ENCODE measurements at places on chromosomes 3 and 15.
A peak's percentile ranks its signal among the peaks of the same experiment; 100 is the strongest.

DNA sequence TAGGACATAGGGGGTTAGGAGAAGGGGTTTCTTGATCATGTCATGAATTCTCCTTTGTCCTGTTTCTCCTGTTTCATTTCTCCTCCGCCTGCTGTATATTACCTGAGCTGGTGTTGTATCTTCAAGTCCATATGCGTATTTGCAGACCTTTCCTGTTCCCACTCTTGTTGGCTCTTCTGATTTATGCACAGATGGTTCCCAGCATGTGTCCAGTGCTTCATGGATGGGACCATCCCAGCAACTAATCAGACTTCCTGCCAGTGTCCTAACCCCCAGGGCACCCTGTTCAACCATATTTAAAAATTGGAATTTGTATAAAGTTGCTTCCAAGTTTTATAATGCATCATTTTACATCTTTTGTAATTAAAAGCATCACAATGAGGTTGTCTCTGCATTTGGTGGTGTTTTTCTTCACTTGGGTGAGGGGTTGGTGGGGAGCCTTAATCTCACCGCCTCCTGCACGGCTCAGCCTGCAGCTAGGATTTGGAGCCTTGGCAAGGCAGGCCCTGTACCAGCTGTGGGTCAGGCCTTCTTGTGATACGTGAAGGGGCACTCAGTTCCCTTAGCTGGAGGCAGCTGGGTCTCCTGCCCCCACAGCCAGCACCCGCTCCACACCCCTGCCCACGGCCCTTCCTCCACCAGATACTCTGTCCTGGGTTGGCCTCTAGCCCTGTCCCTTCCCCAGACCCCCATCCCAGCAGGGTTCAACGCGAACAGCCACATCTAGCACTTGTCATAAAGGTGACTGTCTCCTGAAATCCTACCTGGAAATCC is 72.0 kb upstream of the BLM start:
- H3K27me3 ChIP-seq, result no peaks in the 10 kb centered on the region
- H3K4me3 ChIP-seq, result no peak overlapping the region
- peaks cover 9% of the 10 kb centered on the region for H3K36me3 ChIP-seq
- DNase-seq, result no peak
- H3K27ac ChIP-seq, result peak overlapping the region; percentile 10

GRCh38 chr3:98901392-98902350 is at the start of gene DCBLD2:
Gene DCBLD2 (minus strand): TSS chr3:98901695. CDS start chr3:98901326, 369 bp downstream.
- peak within 1 kb of the TSS; percentile 28 for H3K27ac ChIP-seq
- peaks cover 2% of the 10 kb centered on the region for H3K27me3 ChIP-seq
- DNase-seq, result peak; percentile 95
- no peaks in the 10 kb centered on the region for H3K36me3 ChIP-seq
- peaks cover 12% of the 10 kb centered on the region for H3K4me1 ChIP-seq

GRCh38 chr3:11477407-11477911 is 166.3 kb downstream of the VGLL4 start:
- no peak overlapping the region for H3K4me3 ChIP-seq
- peaks cover 3% of the 10 kb centered on the region for H3K36me3 ChIP-seq
- no peaks in the 10 kb centered on the region for H3K27me3 ChIP-seq

DNA sequence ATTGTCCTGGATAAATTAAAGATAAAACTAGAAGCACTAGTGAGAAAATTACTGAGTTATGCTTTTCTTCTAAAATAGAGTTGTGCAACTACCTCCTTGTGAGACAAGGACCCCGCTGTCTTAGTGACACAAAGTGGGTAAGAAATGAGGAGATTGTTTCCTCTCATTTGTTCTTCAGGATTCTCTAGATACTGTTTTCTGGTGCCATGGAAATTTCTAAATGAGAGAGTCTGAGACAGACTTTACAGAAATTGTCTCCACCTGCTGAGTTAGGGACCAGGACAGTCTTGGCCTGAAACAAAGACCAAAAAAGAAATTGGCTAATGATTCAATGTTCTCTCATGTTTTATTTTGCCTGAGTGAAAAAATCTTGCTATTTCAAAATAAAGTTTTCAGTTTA is 427.5 kb downstream of the TUSC7 start:
- H3K4me3 ChIP-seq, result no peak overlapping the region
- H3K36me3 ChIP-seq, result no peaks in the 10 kb centered on the region
- no peaks in the 10 kb centered on the region for H3K27me3 ChIP-seq
- no peak for DNase-seq
- no peaks in the 10 kb centered on the region for H3K4me1 ChIP-seq
- no peak overlapping the region for H3K27ac ChIP-seq

GRCh38 chr3:53180305-53181023 is 19.5 kb downstream of the PRKCD start:
- H3K27me3 ChIP-seq, result no peaks in the 10 kb centered on the region
- H3K4me3 ChIP-seq, result no peak overlapping the region
- H3K4me1 ChIP-seq, result no peaks in the 10 kb centered on the region
- no peak overlapping the region for H3K27ac ChIP-seq
- no peak for DNase-seq

GRCh38 chr3:45164056-45164455 is 17.9 kb upstream of the CDCP1 start:
- no peak overlapping the region for H3K27ac ChIP-seq
- DNase-seq, result no peak
- no peaks in the 10 kb centered on the region for H3K27me3 ChIP-seq
- no peak overlapping the region for H3K4me3 ChIP-seq

DNA sequence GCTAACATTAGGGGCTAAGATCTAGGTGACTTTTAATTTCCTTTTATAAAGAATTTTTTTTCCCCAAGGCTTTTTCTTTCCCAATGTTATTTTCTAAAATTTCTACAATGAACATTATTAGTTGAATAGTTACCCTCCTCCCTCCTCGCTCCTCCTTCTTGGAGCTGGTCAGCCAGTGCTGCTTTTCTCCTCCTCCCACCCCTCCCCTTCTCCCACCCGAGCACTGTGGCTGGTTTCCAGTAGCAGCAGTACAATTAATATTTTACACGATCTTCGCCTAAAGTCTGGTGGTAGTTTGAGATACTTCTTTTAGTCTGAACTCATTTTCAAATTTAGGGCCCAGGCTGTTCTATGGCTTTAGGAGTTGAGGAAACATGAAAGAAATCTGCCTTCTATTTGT is 41.6 kb downstream of the EEFSEC start:
- H3K27ac ChIP-seq, result no peak overlapping the region
- no peak overlapping the region for H3K4me3 ChIP-seq
- H3K36me3 ChIP-seq, result no peaks in the 10 kb centered on the region
- H3K27me3 ChIP-seq, result no peaks in the 10 kb centered on the region
- peaks cover 8% of the 10 kb centered on the region for H3K4me1 ChIP-seq

DNA sequence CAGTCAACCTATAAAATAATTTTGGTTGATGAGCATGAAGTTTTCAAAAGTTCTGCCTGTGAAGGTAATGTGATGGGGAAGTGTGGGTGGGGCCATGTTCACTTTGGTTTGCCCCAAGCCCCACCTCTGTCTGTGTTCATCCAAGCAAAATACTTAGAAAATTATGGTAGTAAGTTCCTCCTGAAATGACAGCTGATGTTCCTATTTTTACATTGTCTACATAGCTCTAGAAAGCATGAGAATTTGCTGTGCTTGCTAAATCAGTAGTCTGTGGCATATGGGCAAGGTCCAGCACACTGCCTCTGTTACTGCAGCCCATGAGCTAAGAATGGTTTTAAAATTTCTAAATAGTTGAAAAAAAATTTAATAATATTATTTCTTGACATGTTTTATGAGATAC is 21.9 kb upstream of the CP start:
- peaks cover 18% of the 10 kb centered on the region for H3K4me1 ChIP-seq
- no peaks in the 10 kb centered on the region for H3K36me3 ChIP-seq
- no peak overlapping the region for H3K4me3 ChIP-seq
- DNase-seq, result no peak
- H3K27ac ChIP-seq, result no peak overlapping the region

DNA sequence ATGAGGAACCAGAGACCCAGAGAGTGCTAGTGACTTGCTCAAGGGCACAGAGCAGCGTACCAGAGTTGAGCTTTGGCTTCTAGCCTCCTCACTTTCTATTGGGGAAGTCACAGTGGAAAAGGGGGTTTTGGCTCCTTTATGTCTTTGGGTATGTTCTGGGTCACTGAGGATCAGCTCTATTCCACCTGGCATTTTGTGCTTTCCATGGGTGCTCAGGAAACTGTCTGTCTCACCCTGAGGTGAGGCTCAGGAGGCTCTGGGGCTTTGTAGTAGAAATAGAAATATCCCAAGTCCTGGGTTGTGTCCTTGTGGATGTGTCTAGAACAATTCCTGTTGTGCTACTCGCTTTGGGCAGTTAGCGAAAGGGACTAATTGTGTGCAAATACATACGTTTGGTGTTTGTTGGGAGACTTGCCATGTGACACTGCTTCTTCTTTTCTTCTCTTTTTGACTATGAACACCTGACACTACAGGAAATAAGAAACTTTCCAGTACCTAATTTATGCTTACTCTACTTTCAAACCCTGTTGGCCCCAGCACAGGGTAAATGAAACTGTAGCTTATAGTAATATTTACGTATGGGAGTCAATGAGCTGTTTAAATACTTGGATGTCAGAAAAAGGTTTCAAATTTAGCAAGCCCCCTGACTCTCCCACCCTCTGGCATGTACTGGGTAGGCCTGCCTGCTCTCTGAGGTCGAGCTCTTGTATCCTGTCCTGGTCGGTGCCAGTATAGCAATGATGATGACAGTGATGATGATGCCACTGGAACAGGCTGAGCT is 35.6 kb downstream of the SMAD3 start:
- DNase-seq, result peak; percentile 91
- H3K27ac ChIP-seq, result no peak overlapping the region

All from activated naive CD4-positive, alpha-beta T cell treated with anti-CD3 and anti-CD28 coated beads for 36 hours (primary cell).